ENCODE measurements at places on chromosomes 2 and 18.

GRCh38 chr2:230905448-230906421 is 19.3 kb downstream of the GPR55 start:
- DNase-seq, result no peak

DNA sequence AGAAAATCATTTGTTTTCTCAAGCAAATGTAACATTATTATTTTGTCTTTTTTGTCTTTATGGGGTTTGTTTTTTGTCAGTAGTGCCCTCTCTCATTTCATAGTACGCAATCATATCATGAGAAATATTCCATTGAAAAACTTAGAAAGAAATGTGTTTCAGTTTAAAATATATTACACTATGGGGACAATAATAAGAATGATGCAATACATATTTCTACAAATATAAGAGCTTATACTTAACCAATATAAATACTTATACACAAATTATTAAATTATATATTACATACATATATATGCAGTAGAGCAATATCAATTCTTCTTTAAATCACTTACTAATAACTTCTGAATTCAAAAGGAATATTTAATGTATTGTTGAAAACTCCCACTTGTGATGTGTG is 13.7 kb downstream of the LRRTM4 start:
- no peak for DNase-seq

- DNase-seq, result no peak
Observed at GRCh38 chr2:189498205-189498604, 56.9 kb downstream of the WDR75 start.

GRCh38 chr2:170486730-170487129 is 228.4 kb upstream of the SP5 start:
- DNase-seq, result no peak

DNA sequence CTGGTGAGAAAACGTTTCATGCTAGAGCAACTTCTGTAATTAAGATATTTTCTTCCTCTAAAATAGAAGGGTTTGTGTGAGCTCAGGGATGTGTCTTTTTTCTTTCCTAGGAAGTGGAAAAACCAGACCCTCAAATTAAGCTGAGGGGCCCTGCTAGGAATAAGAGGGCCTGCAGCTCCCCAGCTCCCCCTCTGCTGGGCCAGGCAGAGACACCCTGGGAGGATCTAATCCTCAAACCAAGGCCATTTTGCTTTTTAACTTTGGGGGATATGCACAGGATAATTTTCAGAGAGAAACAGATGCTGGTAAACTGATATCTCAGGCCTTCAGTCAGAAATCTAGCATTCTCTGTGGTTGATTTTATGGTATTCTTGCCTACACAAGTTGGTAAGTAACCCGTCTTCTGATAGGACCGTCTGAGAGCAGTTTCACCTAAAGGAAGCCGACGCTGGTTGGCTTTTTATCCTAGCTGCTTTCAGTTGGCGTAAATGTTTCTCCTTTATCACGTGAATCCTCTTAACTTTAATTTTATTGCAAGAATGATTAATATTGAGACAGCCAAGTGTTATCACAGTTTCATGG is 34.8 kb downstream of the SNTG2 start:
- no peak for DNase-seq

DNA sequence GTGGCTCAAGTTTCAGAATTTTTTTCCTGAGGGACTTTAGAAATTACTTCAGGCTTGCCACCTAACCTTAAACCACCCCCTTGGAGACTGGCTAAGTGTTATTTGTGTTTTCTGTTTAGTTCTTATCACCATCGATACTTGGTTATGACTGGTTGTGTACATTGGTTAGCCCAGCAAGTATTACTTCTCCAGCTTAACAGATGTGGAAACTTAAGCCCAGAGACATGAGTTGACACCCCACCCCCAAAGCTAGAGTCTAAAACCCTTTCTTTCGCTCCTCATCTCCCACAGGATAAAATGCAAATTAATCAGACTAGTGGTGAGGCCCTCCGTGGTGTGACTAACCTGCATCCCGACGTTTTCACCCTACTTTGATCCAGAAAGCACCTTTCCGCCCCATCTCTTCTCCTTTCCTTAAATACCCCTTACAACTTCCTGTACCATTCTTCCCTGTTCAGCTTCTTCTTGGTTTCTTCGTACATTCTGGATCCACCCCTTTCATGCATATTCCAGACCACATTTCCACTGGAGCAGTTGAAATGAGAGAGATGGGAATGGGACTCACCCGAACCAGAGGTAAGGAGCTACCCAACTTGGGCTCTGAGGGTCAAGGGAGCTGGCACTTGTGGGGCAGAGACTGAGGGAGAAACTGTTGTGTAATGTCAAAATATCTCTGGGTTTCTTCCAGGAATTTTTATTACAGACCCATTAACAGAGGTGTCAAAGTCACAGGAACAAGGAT is 819 bp upstream of the MAP3K2 start:
- no peak for DNase-seq

DNA sequence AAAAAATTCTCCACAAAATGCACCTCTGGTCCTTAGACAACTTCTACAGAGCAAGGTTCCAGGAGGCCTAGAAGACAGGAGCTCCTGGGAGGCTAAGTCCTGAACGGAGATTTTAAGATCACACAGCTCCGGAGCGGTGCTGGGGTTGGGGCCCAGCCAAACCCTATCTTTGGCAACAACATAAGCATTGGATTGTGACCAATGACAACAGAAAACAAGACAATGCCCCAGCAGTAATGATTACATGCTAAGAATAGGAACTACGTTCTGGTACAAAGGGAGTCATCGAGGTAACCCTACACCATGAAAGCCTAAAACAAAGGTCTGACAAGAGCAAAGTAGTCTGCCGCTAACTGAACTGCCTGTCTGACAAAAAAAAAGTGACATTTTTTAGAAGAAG is 171.2 kb downstream of the CMPK2 start:
- no peak for DNase-seq

GRCh38 chr2:44731505-44731904 is 210.0 kb upstream of the SIX3 start:
- no peak for DNase-seq

- DNase-seq, result no peak
Observed at GRCh38 chr2:205367331-205367935, 314.9 kb upstream of the NRP2 start.

GRCh38 chr2:180367815-180368214 is 360.7 kb upstream of the CWC22 start:
- peak; percentile 3 for DNase-seq

DNA sequence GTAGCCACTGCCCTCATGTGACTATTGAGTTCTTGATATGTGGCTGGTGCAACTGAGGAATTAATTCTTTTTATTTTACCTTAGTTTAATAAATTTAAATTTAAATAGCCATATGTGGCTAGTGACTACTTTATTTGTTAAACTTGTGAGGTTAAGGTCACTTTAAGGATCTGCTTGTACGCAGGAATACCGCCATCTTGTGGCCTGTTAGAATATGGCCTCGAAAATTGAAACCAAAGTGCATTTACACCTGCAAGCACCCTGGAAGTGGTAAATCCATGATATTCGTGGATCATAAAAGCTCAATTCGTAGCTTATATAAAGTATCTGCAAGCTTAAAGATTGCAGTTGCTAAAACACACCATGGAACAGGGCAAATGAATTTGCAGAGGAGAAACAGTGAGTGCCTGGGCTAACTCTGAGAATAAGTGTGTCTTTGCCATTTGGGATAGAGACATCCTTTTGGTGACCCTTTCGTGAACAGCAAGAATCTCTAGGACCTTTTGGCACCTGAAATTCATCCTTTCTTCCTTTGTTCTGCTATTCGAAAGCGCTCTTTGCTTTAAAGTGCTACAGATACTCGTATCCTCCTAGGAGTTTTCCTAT is 59.9 kb upstream of the REG3A start:
- DNase-seq, result no peak

DNA sequence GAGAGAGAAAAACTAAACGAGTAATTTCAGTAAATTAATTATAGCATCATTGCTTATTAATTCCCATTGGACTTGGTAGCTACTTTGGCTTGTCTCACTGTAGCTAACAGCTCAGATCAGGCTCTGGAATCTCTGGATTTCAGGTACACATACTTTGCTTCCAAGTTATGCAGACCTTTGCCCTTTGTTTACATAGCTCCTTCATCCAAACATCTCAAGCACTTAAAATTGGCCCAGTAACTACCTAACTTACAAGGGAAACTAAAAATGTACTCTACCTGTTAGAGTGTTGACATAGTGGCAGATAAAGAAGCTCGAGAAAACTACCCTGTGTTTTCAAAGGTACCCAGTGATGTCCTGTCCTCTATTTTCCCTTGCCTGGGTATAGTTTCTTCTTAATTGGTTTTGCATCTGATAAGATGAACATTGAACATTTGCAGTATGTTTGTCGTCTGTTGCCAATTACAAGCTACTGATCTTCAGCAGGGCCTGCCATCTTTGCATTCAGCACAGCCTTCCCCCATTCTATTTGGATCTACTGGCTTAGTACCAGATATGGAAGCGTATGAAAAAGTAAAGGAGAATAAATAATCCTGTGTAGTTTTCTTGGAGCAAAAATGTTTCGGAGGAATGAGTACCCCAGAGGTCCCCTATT is 601.5 kb upstream of the FANCL start:
- DNase-seq, result no peak

- no peak for DNase-seq
Observed at GRCh38 chr2:69950241-69950640, 11.2 kb downstream of the ASPRV1 start.

DNA sequence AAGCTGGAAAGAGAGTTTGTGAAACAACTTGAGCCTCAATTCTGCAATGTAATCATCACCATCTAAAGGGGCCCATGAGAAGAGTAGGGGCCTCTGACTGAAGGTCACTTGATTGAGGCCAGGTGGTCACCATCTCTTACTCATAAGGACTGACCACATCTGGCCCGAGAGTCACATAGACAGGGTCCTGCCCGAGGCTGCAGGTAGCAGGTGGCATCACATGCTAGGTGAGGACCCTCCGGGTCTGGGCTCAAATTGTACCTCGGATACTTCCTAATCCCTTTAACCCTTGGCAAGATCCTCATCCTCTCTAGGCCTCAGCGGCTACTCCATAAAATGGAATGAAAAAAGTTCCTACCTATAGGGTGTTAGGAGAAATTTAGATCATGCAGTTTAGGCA is 16.7 kb downstream of the FHL2 start:
- DNase-seq, result no peak

- DNase-seq, result no peak
Observed at GRCh38 chr18:46096651-46097300, 1.3 kb downstream of the ATP5F1A start.

Data from NCI-H1092 (cell line).